ENCODE measurements at places on chromosomes 5 and 9. TPM values are rescaled to one million over a fixed set of nuclear protein-coding genes. Genes with fewer than 3 reads are reported as not detected.

Gene PCDHGB3
- polyA plus RNA-seq: 0.31 TPM

DNA sequence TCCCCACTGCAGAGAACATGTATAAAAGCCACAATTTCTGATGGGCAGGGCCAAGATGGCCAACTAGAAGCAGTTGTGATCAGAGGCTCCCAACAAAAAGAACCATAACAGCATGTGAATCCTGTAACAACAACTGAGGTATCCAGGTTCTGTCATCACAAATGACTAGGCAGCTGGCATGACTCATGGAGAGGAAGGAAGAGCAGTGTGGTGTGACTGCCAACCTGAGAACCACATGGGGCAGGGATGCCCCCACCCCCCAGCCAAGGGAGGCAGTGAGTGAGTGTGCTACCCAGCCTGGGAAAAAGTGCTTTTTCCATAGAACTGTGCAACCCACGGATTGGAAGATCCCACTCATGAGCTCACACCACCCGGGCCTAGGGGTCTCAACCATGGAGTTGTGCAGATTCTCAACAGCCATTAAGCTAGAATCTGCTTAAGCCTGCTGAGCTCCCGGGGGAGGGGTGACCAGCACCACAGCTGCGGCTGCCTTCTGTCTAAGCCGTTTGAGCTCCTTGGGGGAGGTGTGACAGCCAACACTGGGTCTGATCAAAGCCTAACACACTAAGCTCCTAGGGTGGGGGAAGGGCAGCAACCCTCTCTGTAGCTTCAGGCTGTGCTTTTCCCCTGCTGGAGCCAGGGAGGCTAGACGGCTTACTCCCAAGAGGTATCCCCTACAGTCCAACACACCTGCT lies 80.1 kb upstream of the DMAC1 start:
- no peak for DNase-seq

Gene ECM2
- 1.9 TPM for polyA plus RNA-seq

DNA sequence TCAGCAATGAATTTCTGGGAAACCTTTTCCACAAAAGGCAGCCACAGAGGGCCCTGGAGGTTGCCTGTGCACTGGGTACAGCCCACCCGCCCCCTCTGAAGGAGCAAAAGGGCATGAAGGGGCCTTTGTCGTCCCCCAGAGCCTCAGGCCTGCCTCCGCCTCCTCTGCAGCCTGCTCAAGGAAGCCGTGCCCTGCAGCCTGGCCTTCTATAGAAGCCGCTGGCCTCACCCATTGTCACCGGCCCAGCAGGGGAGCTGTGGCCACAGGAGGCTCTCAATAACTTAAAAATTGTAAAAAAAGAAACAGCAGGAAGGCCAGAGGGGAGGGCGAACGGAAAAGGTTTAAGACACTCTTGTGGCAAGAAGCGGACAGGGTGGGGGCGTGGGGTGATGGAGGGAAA lies 213.3 kb downstream of the IRX2 start:
- no peak for DNase-seq

GRCh38 chr5:109786206-109786855 lies 96.6 kb downstream of the MAN2A1 start:
- peak; percentile 10 for DNase-seq

DNA sequence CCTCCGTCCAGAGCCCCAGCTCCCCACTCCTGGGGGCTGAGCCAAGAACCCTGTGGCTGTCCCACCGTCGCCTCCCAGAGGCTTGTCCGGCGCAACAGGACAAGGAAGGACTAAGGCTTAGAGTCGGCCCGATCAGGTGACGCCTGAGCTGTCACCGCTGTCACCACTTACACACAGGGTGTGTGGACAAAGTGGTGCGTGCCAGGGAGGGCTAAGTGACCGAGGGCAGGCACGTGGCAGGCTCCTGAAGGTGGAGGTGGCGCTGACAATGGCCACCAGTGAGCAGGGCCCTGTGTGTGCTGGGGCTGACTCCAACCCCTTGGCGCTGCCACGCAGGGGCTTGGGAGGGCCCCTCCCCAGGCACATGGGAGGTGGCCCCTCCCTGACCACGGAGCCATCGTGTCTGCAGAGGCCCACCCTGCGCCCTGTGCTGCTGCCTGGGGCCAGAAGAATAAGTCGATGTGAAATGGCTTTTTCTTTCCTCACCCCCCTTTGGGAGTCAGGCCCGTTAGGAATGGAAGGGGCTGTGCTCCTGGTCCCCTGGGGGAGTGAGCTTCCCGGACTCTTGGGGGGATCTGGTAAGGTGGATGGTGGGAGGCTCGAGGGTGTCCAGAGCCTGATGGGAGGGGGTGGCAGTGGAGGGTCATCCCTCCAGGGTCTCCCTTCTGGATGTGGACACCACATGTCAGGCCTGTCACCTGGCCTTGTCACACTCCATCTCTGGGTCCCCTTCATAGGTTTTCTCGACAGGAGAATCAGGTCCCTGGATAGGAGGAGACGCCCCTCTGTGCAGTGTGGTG lies 2.6 kb upstream of the GPSM1 start:
- no peak for DNase-seq

Gene PHYHD1
- polyA plus RNA-seq: 1.1 TPM

GRCh38 chr9:91308191-91308590 lies 53.5 kb downstream of the AUH start:
- DNase-seq: no peak

Gene SLC25A2
- 0.45 TPM for polyA plus RNA-seq

Gene CD180
- 0.92 TPM for polyA plus RNA-seq

Gene NUTM2G
- polyA plus RNA-seq: not detected

DNA sequence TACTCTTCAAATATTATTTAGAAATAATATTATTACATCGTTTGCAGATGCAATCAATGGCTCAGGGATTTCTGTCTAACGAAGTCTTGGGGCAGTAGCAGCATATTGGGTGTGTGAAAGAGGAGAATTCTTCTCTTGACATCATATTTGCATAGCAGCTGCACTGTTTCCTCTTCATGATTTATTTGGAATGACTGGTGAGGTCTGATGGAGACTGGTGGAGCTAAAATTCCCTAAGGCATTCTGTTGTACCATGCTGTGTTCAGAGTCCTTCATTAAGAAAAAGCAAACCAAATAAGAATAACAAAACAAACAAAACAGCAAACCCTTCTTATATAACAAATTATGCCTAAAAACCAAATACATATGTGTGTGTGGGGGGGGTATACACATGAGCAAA lies 177.6 kb downstream of the DIRAS2 start:
- DNase-seq: no peak

DNA sequence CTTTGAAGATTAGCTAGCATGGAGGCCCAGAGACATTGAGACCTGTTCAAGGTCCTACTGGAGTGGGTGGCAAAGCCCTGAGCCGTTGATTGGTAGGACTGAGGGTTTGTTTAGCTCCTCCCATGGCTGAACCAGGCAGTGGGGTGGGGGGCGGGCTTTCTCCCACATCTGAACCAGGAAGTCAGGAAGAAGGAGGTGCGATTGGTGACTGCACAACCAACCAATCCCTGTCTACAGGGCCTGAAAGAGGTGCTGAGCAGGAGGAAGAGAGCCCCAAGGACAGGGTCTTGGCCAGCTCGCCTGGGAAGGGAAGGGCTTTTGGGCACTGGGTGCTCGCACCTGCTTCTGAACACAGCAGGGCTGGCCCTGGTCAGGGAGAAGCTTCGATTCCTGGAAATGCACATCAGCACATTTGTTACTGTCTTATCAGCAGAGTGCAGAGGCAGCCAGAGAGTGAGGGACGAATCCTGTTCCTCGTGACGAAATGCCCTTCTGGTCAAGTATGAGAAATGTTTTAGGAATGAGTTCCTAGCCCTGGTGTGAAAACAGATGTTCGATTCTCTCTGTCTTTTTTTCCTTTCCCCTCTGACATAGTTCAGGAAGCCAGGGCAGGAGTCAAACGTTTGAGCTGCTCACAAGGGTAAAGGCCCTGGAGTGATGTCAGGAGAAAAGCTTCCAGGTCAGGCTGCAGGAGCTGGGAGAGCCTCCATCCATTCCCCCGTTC lies 294.8 kb upstream of the KLF4 start:
- peak; percentile 78 for DNase-seq

Gene MAP1B
- 0.45 TPM for polyA plus RNA-seq

GRCh38 chr5:33827885-33828284 lies 63.9 kb downstream of the ADAMTS12 start:
- DNase-seq: no peak

GRCh38 chr5:85293145-85293785 lies 908.6 kb upstream of the EDIL3 start:
- DNase-seq: peak; percentile 31

All from small intestine (tissue), 16 donors.